Activated CD8-positive, alpha-beta memory T cell treated with anti-CD3 and anti-CD28 coated beads for 4 hours (primary cell): ENCODE measurements at places on chromosomes 6 and 20.

DNA sequence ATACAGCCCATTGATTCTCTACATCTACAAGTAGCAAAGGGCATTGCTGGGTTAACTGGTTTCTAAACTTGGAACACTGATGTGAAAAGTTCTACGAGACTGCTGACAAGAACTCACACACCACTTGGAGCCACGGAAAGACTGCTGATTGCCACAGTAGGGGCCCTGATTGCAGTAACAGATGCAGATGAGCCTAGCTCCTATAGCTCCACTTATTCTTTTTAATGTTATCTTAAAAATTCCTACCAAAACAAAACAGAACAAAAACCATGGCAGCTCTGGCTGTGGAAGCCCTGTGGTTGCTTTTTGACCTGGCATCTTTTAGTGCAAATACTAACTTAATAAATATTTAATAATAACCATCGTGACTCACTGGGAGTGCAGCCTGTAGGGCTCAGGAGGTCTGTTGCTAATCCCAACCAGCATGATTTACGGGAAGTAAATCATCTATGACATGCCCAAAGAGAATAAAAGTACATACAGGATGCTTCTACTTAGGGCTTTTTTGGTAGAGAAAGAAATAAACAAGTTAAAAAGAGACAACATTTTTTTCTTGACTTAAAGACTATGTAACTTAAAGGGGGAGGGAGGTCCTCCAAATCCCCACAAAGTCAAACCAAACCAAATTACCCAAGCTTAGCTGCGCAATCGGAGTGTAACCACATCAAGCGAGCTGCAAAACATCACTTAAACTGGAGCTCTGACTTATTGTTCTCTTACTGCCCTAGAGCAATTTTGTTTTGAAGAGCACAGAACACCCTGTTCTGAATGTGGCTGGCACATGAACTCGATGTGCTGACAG, 87.2 kb downstream of the FKBP5 start:
- peak; percentile 40 for DNase-seq

DNA sequence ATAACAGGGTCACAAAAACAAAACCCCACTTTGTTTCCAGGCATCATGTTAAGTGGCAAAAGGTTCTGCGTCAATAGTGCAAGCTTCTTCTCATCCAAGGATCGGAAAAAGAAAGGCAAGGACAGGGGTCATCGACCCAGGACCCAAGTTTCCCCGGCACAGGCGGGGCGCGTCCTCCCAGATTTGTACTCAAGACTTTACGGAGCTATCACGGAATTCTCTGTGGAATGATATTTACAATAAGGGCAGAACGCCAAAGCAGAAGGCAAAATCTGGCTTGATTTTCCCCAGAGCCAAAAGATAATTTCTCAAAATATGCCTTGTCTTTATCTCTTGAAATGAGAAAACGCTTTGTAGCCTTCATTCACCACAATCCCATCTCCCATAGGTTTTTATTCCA, 25.5 kb downstream of the PDE10A start:
- no peak for DNase-seq

DNA sequence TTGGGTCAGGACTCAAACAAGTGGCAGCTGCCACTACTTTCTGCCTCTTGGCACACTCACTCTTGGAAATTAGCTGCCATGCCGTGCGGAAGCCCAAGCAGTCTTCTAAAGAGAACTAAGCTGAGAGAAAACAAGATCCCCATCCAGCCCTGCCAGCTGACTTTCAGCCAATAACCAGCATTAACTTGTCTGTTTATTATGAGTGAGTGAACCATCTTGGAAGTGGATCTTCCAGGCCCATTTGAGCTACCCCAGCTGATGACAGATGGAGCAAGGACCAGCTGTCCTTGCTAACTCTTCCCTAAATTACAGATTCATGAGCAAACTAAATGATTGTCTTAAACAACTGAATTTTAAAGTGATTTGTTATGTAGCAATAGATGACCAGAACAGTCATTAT, 73.9 kb upstream of the RBM24 start:
- no peak for DNase-seq

- no peak for DNase-seq
Measured at GRCh38 chr6:106056060-106056745, 29.9 kb upstream of the PRDM1 start.

DNA sequence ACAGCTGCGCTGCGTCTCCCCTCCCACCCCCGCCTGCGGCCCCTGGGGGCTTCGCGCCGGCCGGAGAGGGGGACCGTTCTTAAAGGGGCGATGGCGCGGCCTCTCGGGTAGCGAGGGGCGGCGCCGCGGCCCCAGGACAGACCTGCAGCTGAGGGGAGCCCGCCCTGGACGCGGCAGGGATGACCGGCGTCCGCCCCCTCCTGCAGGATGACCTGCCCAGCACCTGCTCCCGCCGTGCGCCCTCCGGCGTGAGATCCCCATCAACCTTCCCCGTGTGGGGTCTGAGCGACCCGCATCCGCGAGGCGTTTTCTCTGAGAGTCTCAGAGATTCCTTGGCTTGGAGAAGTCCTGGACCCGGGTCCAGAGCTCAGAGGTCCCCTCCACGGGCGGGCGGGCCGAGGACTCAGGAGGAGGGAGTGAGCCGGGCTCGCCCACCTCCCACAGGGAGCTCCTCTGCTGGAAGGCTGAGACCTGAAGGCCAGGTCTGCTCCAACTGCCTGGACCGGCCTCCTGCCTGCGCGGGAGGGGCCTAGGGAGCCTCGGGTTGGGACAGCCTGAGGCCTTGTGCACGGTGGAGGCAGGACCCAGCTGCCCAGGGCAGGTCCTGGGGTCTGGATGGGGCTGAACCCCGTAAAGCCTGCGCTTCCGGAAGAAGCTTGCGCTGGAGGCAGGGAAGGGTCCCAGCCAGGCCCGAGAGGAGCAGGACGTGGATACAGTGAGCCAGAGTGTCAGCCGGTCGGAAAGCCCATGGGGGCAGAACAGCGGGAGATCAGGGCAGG, 532 bp upstream of the NKAIN4 start:
- DNase-seq: no peak

- DNase-seq: no peak
Measured at GRCh38 chr6:10033223-10033829, 381.5 kb downstream of the TFAP2A start.

- DNase-seq: no peak
Measured at GRCh38 chr20:56392881-56393482, 537 bp downstream of the CSTF1 start.

GRCh38 chr6:2976571-2977085, 5.3 kb upstream of the SERPINB6 start:
- DNase-seq: no peak

GRCh38 chr6:157203764-157204163, 119.6 kb downstream of the TMEM242 start:
- no peak for DNase-seq

- no peak for DNase-seq
Measured at GRCh38 chr20:59693587-59693986, 89.2 kb downstream of the PHACTR3 start.

- no peak for DNase-seq
Measured at GRCh38 chr20:18858816-18859215, 45.2 kb downstream of the SCP2D1 start.

- DNase-seq: no peak
Measured at GRCh38 chr6:138239774-138240173, 21.5 kb upstream of the PBOV1 start.

DNA sequence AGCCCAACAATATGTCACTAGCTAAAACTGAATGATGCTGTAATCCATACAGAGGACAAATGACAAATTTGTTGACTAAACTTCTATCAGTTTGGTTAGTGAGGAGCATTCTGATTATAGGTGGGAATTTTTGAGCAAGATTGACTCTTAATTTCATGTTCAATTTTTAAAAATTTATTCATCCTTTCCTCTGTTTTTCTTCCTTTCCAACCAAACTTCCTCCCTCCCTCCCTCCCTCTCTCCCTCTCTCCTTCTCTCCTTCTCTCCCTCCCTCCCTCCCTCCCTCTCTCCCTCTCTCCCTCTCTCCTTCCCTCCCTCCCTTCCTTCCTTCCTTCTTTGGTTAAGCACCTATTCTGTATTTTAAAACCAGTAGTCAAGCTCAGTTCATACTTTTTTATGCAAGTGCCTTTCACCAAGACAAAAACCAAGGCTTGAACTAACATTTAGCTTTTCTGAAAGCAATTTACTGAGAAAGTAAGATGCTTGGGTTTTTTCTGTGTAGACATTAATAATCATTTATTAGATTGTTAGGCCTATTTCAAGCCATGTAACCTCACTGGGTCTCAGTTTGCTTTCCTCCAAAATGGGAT, 112.3 kb downstream of the TSHZ2 start:
- DNase-seq: no peak
